ENCODE measurements at places on chromosomes 5 and 9.

- no peak for DNase-seq
Observed at GRCh38 chr5:175663186-175664184, 5.6 kb downstream of the HRH2 start.

- no peak for DNase-seq
Observed at GRCh38 chr5:149754172-149754880, 24.2 kb downstream of the PPARGC1B start.

GRCh38 chr5:127700237-127700766 lies 2.9 kb upstream of the CCDC192 start:
- no peak for DNase-seq

- no peak for DNase-seq
Observed at GRCh38 chr9:125460346-125460745, 198.7 kb downstream of the GAPVD1 start.

GRCh38 chr5:151469386-151469785 lies 22.0 kb downstream of the SLC36A1 start:
- no peak for DNase-seq

DNA sequence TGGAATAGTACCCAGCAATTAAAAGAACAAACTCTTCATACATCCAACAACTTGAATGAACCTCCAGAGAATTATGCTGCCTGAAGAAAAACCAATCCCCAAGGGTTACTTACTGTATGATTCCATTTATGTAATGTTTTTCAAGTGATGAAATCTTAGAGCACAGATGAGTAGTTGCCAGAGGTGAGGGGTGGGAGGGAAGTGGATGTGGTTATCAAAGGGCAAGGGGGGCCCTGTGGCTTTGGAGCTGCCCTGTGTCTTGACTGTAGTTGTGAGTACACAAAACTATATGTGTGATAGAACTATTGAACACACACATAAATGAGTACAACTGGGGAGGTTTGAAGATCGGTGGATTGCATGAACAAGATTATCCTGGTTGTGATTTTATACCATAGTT lies 115.8 kb upstream of the SLC25A48 start:
- DNase-seq: no peak

- DNase-seq: no peak
Observed at GRCh38 chr5:56244627-56245026, 11.5 kb upstream of the ANKRD55 start.

DNA sequence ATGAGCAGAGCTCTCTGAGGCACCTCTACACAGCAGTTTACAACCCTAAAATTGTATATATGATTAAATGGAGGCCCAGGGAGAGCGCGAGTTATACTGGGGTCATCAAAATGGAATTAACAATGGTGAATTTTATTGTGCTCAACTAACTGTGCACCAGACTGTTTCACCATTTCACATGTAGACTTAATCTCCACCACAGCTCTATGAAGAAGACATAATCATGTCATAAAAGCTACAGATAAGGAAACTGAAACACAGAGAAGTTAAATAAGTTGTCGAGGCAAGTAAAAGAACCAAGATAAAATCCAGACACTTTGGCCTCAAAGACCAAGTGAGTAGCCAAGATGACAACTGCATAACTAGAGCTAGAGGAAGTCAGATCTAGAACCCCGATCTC lies 1.5 kb downstream of the SH3TC2 start:
- DNase-seq: no peak

GRCh38 chr9:92671323-92671722 lies 1.4 kb upstream of the IPPK start:
- no peak for DNase-seq

DNA sequence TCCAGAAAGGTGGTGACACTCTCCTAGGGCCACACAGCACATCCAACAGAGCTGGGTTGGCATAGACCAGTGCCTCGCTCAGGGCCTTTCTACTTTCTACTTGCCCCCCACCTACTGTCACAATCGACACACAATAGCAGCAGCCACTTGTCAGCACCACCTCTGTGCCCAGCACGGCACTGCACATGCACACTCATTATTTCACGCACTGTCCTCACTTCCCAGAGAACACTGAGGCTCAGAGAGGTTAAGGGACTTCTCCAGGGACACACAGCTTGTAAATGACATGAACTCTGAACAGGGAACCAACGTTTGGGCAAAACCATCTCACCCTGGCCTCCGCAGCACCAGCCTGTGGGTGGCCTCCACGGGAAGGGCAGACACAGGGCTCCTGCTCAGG lies 70.9 kb upstream of the STXBP1 start:
- no peak for DNase-seq

GRCh38 chr5:143239882-143240518 lies 163.5 kb downstream of the NR3C1 start:
- no peak for DNase-seq

DNA sequence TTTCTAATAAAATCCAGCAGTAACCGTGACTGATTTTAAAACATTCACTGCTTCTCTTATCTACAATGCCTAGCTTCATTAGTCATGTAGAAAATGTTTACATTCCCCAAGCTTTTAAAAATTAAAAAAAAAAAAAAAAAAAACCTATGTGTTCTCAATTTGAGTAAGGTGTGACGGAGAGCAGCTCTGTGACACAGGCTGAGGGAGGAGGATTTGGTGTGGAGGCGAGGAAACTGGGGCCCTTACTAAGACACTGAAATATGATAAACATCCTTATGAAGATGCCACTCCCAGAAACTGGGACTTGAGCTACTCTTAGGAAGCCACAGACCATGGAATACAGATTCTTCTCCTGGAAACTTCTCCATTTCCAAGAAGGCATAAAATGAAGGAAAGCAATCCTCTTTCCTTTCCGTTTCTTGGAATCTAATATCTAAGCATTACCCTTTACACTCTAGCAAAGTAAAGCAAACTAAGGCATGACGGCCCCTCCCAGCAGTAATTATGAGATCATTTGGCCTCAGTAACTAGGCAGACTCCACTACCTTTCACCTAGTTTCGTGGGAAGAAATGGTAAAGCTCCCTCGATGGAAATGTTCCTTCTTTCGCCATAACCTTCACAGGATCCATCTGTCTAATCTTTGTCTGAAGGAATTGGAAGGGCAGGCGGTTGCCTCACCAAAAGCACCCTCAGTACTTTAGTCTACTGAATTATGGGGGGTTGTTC lies 23.5 kb downstream of the GRAMD2B start:
- peak; percentile 12 for DNase-seq

- no peak for DNase-seq
Observed at GRCh38 chr9:99405359-99405758, 183.3 kb downstream of the SEC61B start.

- DNase-seq: no peak
Observed at GRCh38 chr5:107979291-107979690, 308.6 kb upstream of the EFNA5 start.

- DNase-seq: no peak
Observed at GRCh38 chr5:76831110-76831452, 12.3 kb downstream of the F2RL1 start.

DNA sequence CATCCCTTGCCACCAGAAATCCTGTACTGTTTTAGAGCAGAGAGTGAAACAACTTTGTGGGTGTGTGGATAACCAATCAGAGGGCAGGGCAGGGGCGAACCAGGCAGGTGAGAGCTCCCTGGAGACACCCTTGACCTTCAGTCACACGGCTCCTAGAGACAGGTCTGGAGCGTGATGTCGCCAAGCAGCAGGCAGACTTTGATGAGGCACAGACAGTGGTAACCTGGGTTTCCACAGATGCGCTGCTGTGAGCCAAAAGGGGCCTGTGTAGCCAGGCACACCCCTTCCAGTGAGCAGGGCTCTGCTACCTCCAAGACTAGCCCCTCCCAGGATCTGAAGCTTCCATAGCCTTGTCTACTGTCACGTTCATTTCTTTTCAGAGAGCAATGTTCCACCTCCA lies 317.8 kb upstream of the ADCY2 start:
- no peak for DNase-seq

GRCh38 chr9:130998597-130999244 lies 10.3 kb upstream of the LAMC3 start:
- no peak for DNase-seq

GRCh38 chr9:115220319-115221005 lies 102.5 kb upstream of the TNC start:
- DNase-seq: no peak

- DNase-seq: no peak
Observed at GRCh38 chr5:8683496-8683895, 814.5 kb downstream of the MTRR start.

- no peak for DNase-seq
Observed at GRCh38 chr5:133902511-133903118, 65.8 kb downstream of the C5orf15 start.

GRCh38 chr9:73615557-73615956 lies 463.9 kb downstream of the ANXA1 start:
- no peak for DNase-seq

DNA sequence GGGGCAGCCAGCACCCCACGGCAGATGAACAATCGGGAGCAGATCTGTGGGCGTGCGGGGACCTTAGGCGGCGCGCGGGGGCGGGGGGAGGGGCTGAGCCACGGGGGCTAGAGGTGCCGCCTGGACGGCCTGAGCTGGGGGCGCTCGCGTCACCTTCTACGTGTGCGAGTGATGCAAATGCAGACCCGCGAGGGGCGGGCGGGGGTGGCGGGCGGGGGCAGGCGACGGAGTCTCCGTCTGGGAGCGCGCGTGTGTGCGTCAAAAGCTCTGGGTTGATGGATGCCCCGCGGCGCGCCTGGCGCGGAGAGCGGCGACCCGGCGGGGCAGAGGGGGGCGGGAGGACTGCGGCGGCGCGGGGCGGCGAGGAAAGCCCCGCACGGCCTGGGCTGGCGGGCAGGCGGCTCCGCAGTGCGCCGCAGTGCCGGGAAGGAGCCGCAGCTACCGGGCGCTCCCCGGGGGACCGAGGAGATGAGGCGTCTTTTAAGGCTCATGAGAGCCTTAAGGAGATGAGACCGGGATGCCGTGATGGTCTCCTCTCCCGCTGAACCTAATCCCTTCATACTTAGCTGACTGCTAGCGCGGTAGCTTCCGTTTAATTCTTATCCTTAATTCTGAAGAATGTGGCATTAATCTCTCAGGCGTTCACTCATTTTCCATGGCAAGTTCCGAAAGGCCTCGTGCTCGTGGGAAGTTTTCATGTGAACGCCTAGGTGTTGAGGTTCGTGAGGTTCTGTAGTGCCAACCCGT lies 1.5 kb downstream of the SV2C start:
- DNase-seq: no peak

- DNase-seq: no peak
Observed at GRCh38 chr5:128021411-128021810, 62.2 kb upstream of the SLC12A2 start.

- no peak for DNase-seq
Observed at GRCh38 chr5:178108966-178109365, 4.4 kb upstream of the N4BP3 start.

DNA sequence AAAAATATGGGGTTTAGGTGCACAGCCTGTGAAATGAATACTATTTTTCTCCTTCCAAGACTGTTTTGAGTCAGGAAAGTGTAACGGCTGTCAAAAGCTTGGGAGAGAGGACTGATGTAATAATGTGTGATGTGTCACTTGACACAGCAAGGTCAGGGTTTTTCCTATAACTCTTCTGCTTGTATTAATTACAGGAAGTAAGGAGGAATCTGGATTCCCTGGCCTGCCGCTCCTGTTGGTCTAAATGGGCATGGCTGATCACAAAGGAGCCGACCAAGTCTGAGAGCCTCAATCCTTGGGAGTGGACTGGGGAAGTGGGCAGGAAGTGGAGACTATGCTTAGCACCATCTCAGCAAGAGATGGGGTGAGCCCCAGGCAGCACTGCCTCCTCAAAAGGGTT lies 16.7 kb upstream of the SLC28A3 start:
- DNase-seq: no peak

GRCh38 chr9:94612071-94612470 lies 18.4 kb upstream of the FBP2 start:
- no peak for DNase-seq

- DNase-seq: no peak
Observed at GRCh38 chr5:57199866-57200265, 26.0 kb downstream of the GPBP1 start.

GRCh38 chr5:959581-960531 lies 48.7 kb upstream of the NKD2 start:
- no peak for DNase-seq

- DNase-seq: no peak
Observed at GRCh38 chr9:122180633-122181032, 20.9 kb downstream of the MORN5 start.

All from stimulated activated CD4-positive, alpha-beta T cell treated with anti-CD3 and anti-CD28 coated beads, Interleukin-15, amount 100 ng/mL, for 1 hour (primary cell).